Transverse colon (tissue), 4 donors: ENCODE measurements at places on chromosomes 16 and 17.

GRCh38 chr17:19332371-19333131 lies 30.0 kb downstream of the B9D1 start:
- DNase-seq: no peak

- no peak for DNase-seq
Measured at GRCh38 chr16:9338510-9338909, 247.1 kb downstream of the HAPSTR1 start.

DNA sequence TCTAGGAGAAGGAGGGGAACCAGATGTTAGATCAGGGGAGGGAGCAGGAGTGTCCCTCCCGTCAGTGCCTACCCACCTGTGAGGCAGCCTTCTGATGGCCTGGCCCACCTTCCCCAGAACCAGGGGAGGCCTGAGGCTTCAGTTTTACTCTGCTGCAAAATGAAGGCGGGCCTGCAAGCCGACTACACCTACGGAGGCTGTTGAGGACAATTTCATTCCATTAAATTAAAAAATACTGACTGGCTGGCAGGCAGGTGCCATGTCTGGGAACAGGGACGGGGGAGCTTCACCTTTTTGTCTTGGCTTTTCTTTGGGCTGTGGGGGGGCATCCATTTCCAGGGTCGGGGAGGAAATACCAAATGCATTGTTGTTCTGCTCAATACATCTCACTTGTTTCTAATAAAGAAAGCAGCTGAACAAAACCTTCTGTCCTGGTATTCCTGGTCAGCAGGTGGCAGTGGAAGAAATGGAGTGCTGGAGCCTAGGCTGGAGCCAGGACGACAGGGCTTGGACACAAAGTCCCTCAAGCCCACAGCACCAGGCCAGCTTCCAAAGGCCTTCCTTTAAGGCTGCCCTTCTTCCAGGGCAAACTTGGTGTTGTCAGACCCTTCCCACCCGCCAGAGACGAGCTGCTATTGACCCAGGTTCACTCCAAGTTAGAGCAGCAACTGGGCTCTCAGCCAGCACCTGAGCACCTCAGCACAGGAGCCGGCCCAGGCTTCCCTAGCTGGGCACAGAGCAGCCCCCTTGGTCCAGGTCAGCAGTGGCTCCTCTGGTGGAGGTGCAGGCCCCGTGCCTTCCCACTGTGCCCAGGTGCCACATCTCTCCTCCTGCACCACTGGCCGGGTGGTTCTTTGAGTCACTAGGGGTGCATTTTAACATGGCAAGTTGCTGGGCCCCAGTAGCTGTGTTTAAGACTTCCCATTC lies 23.5 kb downstream of the PLCD3 start:
- peak; percentile 39 for DNase-seq

DNA sequence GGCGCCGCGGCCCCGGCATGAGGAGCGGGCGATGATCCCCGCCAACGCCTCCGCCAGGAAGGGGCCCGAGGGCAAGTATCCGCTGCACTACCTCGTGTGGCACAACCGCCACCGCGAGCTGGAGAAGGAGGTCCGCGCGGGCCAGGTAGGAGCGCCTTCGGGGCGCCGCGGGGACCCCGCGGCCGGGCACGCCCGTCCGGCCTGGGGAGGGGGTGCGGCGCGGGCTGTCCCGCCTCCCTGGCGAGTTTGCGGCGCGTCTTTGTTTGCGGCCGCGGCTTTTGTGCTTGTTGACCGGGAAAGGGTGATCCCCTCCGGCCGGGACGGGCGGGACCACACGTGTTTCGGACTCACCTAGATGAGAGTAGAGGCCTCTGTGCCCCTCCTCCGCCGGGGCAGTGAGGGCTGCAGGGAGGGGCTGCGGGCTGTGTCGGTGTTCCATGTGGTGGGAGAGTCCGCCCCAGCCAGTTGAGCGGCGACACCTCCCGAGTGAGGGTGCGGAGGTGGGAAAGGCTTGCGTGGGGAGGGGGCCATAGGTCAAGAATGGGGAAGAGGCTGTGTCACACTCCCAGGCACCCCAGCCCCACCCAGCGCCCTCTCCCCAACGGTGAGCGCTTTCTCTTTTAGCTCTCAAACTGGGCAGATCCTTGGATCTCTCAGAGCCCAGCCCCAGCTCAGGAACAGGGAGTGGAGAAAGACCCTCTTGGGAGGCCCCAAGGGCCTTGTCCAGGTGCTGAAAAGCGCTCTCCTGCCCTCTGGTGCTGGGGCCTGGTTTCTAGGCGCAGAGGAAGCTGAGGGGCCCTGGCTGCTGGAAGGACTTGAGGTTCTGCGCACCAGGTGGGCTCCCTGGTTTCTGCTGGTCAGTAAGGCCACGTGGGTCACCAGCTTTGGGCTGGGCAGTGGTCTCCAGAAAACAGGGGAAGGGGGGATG lies 923 bp downstream of the ANKRD13B start:
- DNase-seq: peak; percentile 23

- no peak for DNase-seq
Measured at GRCh38 chr17:77489239-77489892, 348.6 kb downstream of the SEC14L1 start.

- DNase-seq: no peak
Measured at GRCh38 chr17:36993227-36993626, 44.5 kb downstream of the AATF start.

- no peak for DNase-seq
Measured at GRCh38 chr16:50276801-50277555, 10.6 kb downstream of the ADCY7 start.

DNA sequence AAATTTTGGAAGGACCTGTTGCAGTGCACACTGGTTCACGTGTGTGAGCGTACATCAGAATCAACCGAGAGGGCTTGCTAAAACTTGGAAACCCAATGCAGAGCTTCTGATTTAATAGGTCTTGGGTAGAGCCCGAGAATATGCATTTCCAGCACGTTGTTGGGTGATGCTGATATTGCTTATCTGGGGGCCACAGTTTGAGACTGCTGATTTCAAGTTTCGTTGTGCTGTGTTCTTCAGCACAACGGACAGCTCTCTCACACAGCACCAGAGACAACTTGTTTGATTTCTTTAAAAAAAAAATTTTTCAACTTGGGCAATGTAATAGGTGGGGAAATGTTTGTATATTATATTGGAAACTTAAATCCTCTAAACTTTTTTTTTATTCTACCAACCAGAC lies 9.4 kb downstream of the OR4D2 start:
- DNase-seq: no peak

DNA sequence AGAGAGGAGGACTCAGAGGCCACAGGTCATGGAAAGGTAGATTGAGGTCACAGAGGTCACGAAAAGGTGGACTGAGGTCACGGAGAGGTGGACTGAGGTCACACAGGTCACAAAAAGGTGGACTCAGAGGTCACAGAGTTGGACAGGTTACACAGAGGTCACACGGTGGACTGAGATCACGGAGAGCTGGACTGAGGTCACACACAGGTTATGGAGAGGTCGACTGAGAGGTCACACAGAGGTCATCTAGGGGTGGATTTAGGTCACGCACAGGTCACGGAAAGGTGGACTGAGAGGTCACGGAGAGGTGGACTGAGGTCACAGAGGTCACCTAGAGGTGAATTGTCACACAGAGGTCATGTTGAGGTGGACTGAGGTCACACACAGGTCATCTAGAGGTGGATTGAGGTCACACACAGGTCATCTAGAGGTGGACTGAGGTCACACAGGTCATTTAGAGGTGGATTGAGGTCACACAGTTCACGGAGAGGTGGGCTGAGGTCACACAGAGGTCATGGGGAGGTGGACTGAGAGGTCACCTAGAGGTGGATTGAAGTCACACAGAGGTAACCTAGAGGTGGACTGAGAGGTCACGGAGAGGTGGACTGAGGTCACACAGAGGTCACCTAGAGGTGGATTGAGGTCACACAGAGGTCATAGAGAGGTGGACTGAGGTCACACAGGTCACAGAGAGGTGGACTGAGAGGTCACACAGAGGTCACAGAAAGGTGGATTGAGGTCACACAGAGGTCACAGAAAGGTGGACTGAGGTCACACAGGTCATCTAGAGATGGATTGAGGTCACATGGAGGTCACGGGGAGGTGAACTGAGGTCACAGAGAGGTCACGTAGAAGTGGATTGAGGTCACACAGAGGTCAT lies 26.7 kb upstream of the JPT2 start:
- no peak for DNase-seq

GRCh38 chr17:28182559-28182958 lies 136.4 kb upstream of the TMEM97 start:
- no peak for DNase-seq

DNA sequence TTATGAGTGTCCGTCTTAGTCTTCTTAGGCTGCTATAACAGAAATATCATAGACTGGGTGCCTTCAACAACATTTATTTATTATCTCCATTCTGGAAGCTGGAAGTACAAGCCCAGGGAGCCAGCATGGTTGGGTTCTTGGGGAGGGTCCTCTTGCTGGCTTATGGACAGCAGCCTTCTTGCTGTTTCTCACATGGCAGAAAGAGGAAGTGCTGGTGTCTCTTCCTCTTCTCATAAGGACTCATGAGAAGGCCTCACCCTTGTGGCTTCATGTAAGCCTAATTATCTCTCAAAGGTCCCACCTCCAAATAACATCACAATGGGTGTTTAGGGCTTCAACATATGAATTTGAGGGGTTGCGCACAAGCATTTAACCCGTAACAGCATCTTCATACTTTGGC lies 207.0 kb upstream of the COX10 start:
- no peak for DNase-seq
